Stimulated activated CD8-positive, alpha-beta memory T cell treated with anti-CD3 and anti-CD28 coated beads, Interleukin-15, amount 100 ng/mL, for 4 hours (primary cell): ENCODE measurements at places on chromosomes 4 and X.

DNA sequence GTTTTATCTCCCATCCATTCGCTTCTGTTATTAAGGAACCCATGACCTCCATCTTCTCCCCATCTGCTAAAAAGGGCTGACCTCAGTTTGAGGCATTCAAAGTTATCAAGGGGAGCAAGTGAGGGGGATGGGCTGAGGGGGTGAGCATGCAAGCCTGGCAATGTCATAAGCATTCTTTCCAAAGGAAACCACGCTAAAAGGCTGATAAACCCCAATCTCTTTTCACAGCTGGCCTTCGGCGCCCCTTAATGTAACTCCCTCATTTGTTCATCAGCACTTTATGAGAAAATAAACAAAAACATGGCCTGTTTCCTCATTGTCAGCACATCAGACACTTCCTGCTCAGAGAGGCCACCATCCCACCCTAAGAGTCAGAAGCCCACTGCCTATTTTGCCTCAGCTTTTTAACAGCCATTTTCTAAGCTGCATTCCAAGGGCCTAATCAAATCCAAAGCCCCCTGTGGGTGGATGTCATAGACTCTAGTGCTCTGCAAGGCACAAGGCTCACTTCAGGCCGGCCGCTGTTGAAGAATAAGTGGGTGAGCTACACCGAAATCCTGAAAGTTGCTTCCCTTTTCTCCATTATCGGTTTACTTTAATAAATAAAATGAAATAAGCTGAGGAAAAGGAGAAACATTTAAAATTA lies 92.0 kb upstream of the SRD5A3 start:
- no peak for DNase-seq

GRCh38 chrX:39866229-39866628 lies 231.5 kb downstream of the BCOR start:
- no peak for DNase-seq

- no peak for DNase-seq
Observed at GRCh38 chr4:95167805-95168204, 381.0 kb downstream of the UNC5C start.

- no peak for DNase-seq
Observed at GRCh38 chr4:137206781-137207180, 325.5 kb downstream of the PCDH18 start.

- DNase-seq = no peak
Observed at GRCh38 chr4:132384709-132385108, 764.4 kb upstream of the PCDH10 start.

GRCh38 chr4:30269850-30270249 lies 450.3 kb upstream of the PCDH7 start:
- no peak for DNase-seq

GRCh38 chr4:156144961-156145360 lies 191.3 kb upstream of the CTSO start:
- no peak for DNase-seq

- no peak for DNase-seq
Observed at GRCh38 chr4:106502106-106502699, 133.6 kb upstream of the GIMD1 start.

DNA sequence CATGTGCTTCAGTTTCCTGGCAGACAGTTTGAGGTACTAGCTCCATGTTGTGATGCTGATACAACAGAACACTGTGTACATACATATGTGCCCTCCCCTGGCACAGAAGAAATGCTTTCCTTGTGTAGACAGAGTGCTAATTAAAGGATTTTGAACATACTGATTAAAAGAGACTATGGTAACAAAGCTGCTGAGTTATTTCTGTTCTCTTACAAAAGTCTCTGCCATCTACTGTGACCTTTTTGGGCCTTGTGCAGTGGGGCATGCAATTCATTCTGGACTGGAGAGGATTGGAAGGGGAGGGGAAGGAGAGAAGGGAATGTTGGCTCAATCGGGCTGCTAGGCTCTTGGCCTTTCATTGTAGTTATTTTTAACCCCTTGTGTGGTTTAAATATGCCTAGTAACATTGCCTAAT lies 6.0 kb downstream of the PDLIM5 start:
- DNase-seq = no peak

GRCh38 chr4:82430964-82431745 lies 765 bp downstream of the ENOPH1 start:
- peak; percentile 11 for DNase-seq

DNA sequence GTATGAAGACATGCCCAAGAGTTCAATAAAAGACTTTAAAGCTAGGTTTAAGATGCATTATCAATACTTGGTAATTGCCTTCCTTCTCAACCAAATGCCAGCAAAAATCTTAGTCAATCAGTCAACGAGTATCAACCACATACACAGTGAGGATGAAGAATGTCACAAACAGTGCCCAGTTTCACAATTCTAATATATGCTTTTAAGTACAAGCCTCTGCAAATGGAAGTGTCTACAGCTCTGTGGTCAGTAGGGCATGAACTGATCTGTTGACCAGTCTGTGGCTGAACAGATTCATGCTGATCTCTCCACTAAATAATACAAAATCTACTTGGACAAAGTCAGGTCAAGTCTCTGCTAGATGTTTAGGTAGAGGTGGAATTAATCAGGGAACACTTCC lies 27.9 kb downstream of the PPARGC1A start:
- DNase-seq = no peak

DNA sequence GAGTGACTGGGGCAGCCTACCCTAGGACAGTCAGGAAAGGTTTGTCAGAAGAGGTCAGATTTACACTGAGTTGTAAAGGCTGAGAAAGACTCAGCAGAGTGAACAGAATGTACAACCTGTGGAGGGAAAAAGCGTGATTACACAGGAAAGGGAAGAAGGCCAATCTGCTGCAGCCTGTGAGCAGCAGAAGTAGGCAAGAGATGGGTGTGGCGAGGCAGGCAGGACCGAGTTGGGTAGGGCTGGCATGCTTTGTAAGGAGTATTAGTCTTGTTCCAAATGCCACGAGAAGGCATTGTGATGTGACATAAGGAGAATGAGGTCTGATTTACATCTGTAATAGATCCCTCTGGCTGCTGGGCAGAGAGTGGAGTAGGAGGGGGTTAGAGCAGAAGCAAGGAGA lies 12.6 kb downstream of the SGMS2 start:
- DNase-seq = no peak

DNA sequence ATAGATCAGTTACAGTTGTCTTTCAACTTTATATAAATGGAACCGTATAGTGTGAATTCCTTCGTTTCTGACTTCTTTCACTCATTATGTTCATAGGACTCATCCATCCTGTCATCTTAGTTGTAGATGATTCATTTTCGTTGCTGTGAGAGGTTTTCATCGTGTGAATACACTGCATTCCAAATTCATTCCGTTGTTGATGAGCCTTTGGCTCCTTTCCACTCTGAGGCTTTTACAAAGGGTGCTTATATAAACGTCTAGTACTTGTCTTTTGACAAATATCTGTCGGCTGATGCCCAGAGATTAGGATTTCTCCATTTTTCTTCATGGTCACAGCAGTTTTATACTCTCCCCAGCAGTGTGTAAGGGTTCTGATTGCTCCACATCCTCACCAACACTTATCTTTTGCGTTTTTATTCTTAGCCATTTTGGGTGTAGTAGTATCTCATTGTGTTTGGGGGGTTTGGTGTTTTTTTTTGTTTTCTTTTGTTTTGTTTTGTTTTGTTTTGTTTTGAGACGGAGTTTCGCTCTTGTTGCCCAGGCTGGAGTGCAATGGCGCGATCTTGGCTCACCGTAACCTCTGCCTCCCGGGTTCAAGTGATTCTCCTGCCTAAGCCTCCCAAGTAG lies 48.6 kb downstream of the LRP2BP start:
- DNase-seq = no peak

GRCh38 chrX:110001740-110002299 lies 1.1 kb upstream of the TMEM164 start:
- DNase-seq = no peak

- DNase-seq = no peak
Observed at GRCh38 chrX:118698516-118699170, 28.8 kb upstream of the IL13RA1 start.

DNA sequence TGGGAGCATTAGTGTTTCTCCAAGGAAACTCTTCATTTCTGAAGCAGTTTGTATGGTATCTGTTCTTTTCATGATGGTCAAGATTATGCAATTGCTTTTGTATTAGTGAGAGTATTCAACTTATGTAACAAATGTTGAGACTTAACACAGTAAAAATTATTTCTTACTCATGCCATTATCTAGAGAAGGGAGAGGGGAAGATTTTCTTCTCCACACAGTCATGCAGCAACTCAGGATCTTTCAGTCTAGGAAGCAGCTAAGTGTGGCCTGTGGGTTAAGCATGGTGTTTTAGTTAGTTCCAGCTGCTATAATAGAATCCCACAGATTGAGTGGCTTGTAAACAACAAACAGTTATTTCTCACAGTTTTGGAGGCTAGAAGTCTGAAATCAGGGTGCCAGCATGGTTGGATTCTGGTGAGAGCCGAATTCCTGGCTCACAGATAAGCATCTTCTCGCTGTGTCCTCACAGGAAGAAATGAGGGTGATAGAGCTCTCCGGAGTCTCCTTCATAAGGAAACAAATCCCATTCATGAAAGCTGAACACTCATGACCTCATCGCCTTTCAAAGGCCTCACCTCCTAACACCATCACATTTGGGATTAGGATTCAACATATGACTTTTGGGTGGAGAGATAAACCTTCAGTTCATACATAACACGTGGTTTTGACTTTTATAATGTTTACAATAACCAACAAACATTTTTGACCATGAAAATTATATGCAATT lies 101.2 kb downstream of the FRMPD4 start:
- DNase-seq = no peak

- DNase-seq = no peak
Observed at GRCh38 chr4:7978489-7978888, 38.8 kb upstream of the AFAP1 start.

DNA sequence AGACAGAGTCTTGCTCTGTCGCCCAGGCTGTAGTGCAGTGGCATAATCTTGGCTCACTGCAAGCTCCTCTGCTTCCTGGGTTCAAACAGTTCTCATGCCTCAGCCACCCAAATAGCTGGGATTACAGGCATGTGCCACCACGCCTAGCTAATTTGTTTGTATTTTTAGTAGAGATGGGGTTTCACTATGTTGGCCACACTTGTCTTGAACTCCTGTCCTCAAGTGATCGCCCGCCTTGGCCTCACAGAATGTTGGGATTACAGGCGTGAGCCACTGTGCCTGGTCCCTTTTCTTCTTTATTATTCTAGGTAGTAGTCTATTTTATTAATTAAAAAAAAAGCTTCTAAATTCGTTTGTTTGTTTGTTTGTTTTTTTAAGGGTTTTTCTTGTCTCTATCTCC lies 59.1 kb downstream of the SLAIN2 start:
- no peak for DNase-seq

DNA sequence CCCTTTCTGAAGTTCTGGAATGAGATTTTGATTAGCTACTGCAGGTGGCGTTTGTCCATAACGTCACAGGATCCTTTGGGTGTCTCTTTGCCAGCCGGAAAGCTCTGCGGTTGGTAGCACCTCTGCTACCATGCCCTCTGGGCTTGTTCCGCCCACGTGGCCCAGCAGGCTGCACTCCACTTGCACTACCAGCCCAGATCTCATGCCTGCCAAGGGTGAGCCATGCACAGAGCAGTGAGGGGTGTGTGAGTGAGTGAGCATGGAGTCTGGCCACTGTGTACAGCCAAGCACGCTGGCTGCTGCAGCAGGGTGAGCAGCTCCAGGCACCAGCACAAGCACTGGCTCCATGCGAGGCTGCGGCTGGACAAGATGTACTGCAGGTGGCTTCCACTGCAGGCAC lies 6.6 kb upstream of the HNRNPD start:
- DNase-seq = no peak

DNA sequence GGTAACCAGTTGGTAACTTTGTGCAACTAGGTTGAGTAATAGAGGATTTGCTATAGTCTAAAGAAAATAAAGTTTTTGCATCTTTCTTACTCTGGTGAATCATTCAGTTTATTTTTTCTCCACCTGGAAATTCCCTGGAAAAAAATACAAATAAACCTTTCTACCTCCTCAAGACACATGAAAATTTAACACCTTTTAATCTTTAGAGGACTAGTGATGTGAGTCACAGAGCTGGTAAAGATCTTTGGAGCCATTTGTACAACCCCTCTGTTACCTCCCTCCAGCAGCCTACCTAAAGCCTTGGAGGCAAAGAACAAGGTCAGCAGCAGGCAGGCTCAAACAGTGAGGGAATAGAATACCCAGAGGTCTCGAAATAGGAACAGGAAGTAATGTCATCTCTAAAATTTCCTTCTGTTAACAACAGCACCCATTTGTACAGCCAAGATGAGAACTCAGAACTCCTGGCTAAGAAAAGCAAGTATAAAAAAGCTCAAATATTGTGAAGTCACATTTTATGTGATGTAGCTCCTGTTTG lies 10.2 kb upstream of the MAOB start:
- no peak for DNase-seq

GRCh38 chr4:39043058-39043860 lies 11.1 kb upstream of the TMEM156 start:
- DNase-seq = no peak

DNA sequence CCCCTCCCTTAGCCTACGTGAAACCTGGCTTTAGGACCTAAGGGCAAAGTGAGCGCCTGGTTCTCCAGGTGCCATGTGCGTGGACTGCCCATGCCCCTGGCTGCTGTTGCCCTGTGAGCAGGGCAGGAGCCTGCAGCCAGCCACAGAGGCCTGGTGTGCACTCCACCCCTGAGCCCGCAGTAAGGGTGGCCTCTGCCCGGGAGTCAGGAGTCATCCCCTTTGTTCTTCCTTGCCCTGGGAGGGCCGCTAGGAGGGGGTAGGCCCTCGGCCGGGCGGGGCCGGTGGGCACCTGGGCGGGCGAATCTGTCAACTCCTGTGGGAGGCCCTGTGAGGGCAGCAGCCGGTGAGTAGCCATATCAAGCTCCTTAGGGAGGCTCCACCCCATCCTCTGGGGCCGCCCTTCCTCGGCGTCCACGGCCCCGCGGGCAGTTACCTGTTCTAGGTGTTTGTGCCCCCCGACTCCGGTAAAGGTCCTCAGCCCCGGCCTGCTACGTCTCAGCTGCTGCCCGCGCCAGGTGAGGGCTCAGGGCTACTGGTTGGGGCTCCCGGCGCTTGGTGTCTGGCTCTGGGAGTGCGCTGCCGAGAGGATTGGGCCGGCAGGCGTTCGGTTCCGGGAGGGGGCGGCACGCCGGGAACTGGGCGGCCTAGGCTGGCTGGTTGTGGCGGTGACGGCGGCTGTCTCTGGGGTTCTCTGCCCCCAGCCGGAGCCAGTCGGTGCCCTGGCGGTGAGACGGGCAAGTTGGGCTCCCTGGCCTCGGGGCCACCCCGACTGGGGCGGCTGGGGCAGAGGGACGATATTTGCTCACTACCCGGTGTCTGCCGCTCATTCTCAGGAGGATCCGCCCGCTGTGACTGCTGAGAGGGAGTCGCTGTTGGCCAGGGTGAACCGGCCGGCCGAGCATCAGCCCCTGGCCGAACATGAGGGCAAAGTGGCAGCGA lies 1060.2 kb downstream of the TECRL start:
- DNase-seq = no peak

DNA sequence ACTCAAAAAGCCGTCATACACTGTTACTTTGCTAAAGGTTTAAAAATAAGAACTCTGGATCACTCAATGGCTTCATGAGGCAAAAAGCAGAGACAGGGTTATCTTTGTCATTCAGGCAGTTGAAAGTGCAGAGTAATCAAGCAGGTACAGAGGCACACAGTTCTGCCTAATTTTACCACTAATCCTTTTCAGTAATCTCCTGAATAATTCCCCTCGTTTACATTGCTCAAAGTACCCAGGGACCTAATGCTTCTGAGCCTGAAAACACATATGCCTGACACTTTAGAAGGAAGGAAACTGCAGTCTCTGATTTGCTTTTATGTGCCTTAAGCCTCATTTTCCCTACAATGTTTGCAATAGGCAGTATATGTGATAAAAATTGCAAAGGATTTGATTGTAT lies 71.4 kb upstream of the TRAM1L1 start:
- no peak for DNase-seq
